Activated CD8-positive, alpha-beta T cell treated with anti-CD3 and anti-CD28 coated beads, Interleukin-2, amount 10 ng/mL, durations not matched to agents 7 days and 5 days (primary cell): ENCODE measurements at places on chromosomes 7 and 10. TPM values are rescaled to one million over a fixed set of nuclear protein-coding genes. Genes with fewer than 3 reads are reported as not detected.

LIPM gene
- not detected for total RNA-seq

HOXA5 gene
- total RNA-seq, result not detected

MOGAT3 gene
- total RNA-seq, result not detected

GPR15LG gene
- not detected for total RNA-seq

PDE6C gene
- total RNA-seq, result not detected

AGR3 gene
- total RNA-seq, result not detected

GNAT3 gene
- total RNA-seq, result not detected

DNA sequence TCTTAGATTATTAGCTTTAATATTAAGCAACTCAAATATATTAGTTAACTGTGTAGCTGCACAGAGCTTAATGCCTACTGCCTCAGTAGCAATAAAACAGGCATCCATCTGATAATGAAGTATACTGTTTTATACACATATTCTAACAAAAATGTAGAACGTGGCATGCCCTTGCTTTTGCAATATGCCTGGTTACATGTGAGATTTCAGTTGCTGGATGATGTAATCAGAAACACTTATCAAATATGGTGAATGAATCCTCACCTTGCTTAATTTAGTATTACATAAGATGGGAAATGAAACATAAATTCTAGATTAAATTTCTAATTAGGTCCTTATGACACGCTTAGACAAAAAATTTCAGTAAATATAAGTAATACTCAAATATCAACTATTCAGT, 8.0 kb downstream of the DNAJC1 start:
- peaks cover 4% of the 10 kb centered on the region for H3K36me3 ChIP-seq
- DNase-seq, result no peak
- no peak overlapping the region for H3K27ac ChIP-seq
- H3K4me1 ChIP-seq, result peaks cover 7% of the 10 kb centered on the region

DNA sequence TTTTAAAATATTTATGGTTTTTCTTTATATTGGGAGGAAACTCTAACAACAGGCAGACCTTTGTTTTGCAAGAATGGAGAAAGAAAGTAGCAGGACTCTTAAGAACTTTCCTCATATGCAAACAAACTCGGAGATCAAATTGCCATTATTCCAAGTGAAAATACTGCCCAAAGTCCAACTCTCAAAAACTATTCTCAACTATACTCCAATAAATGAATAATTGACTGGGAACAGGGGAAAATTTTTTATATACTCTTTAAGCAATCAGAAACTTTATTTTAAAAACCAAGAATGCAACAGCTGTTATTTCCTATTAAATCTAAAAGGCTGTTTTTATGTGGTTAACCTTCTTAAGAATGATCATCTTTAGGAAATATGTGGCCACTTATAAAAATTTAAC, 101.9 kb downstream of the COL28A1 start:
- H3K36me3 ChIP-seq, result no peaks in the 10 kb centered on the region
- H3K27ac ChIP-seq, result no peak overlapping the region
- H3K27me3 ChIP-seq, result peaks cover 7% of the 10 kb centered on the region
- no peak for DNase-seq
- no peak overlapping the region for H3K4me3 ChIP-seq
- H3K4me1 ChIP-seq, result no peaks in the 10 kb centered on the region

- H3K27ac ChIP-seq, result no peak overlapping the region
- no peaks in the 10 kb centered on the region for H3K4me1 ChIP-seq
- no peaks in the 10 kb centered on the region for H3K36me3 ChIP-seq
- DNase-seq, result no peak
- H3K4me3 ChIP-seq, result no peak overlapping the region
Observed at GRCh38 chr7:159032322-159032721, 112.3 kb downstream of the VIPR2 start.

DNA sequence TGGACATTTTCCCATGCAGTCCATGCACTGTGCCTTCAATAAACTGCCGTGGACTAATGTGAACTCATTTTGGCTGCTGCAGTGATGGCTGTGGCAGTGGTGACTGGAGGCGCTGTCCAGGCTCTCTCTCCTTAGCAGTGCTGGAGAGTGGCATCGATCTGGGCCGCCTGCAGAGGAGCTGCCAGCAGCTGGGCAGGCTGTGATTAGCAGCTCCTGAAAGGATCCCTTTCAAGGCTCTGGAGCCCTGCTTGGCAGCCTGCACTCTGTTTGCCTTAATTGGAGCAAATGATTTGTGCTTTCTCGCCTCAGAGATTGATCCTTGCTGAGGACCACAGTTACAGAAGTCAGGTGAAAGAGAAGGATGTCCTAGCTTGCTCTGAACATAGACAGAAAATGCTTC, 130.1 kb upstream of the VWC2 start:
- no peaks in the 10 kb centered on the region for H3K27me3 ChIP-seq
- no peaks in the 10 kb centered on the region for H3K4me1 ChIP-seq
- H3K4me3 ChIP-seq, result no peak overlapping the region
- H3K36me3 ChIP-seq, result no peaks in the 10 kb centered on the region
- no peak for DNase-seq

DNA sequence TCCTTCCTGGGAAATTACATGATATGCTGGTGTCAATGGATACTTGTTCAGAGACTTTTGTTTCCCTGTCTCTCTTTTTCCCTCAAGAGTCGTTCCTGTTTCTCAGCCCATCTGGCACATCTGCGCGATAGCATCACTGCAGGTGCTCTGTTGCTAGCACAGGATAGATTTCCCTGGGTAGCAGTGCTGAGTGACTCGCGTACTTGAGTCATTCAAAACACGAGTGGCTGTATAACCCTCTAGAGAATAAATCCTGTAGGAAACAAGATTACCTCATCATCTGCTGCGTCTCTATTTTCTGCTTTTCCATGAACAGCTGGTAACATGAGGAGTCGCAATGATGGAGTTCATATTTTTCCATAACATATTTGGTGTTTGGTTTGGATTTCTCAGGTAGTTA, 452.0 kb upstream of the FZD8 start:
- no peak for DNase-seq
- H3K4me1 ChIP-seq, result no peaks in the 10 kb centered on the region
- H3K4me3 ChIP-seq, result no peak overlapping the region
- no peak overlapping the region for H3K27ac ChIP-seq
- H3K36me3 ChIP-seq, result no peaks in the 10 kb centered on the region

- H3K27me3 ChIP-seq, result peaks cover 24% of the 10 kb centered on the region
- no peak for DNase-seq
- H3K27ac ChIP-seq, result no peak overlapping the region
- H3K4me1 ChIP-seq, result no peaks in the 10 kb centered on the region
Observed at GRCh38 chr7:106193661-106194060, 81.5 kb upstream of the SYPL1 start.

GRCh38 chr7:139186146-139186545, 44.9 kb upstream of the UBN2 start:
- H3K27ac ChIP-seq, result no peak overlapping the region
- no peaks in the 10 kb centered on the region for H3K27me3 ChIP-seq
- H3K36me3 ChIP-seq, result peaks cover 2% of the 10 kb centered on the region
- H3K4me1 ChIP-seq, result peaks cover 8% of the 10 kb centered on the region

- H3K36me3 ChIP-seq, result peaks cover 6% of the 10 kb centered on the region
- peaks cover 25% of the 10 kb centered on the region for H3K4me1 ChIP-seq
- no peak overlapping the region for H3K4me3 ChIP-seq
Observed at GRCh38 chr7:140898786-140899536, 25.8 kb downstream of the BRAF start.

DNA sequence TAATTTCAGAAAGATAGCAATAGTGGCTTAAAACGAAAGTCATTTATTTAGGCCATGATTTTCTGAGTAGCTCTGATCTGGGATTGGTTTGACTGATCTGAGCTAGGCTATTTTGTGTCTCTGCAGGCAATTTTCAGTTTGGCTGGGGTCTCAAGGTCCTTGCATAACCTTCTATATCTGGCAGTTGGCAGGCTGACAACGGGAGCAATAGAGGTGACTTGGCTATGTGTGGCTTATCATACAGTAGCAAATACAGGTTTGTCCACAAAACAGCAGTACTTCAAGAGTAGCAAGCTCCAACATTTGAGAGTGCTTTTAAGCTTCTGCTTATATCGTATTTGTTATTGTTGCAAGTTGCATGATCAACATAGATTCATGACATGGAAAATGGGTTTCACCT, 1167.3 kb upstream of the CELF2 start:
- no peak overlapping the region for H3K4me3 ChIP-seq
- no peak for DNase-seq
- no peaks in the 10 kb centered on the region for H3K4me1 ChIP-seq
- no peak overlapping the region for H3K27ac ChIP-seq
- H3K27me3 ChIP-seq, result no peaks in the 10 kb centered on the region

GRCh38 chr10:17241611-17242333, 13.7 kb downstream of the VIM start:
- no peak overlapping the region for H3K4me3 ChIP-seq
- no peaks in the 10 kb centered on the region for H3K27me3 ChIP-seq

GRCh38 chr10:4522296-4523000, 303.6 kb upstream of the AKR1E2 start:
- no peaks in the 10 kb centered on the region for H3K36me3 ChIP-seq
- H3K4me3 ChIP-seq, result no peak overlapping the region
- H3K27me3 ChIP-seq, result peaks cover 22% of the 10 kb centered on the region
- no peak for DNase-seq
- H3K27ac ChIP-seq, result no peak overlapping the region
- no peaks in the 10 kb centered on the region for H3K4me1 ChIP-seq

DNA sequence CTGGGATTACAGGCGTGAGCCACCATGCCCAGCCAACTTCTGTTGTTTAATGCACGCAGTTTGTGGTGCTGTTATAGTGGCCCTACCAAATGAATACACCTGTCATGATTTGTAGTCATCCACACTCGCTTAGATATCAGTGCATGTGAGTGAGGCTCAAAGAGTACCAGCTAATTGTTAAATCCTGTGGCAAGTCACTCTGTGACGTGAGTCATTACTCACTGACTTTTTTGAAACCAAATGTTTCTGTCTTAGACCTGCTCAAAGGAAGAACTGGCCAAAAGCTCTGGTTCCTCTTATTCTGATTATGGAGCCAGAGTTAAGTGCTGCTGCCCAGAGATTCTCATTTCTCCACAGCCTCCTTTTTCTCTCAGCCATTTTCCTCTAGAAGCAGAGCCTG, 109.4 kb downstream of the PRKAG2 start:
- peaks cover 36% of the 10 kb centered on the region for H3K36me3 ChIP-seq
- H3K4me3 ChIP-seq, result no peak overlapping the region
- H3K4me1 ChIP-seq, result peaks cover 66% of the 10 kb centered on the region
- peak overlapping the region; percentile 99 for H3K27ac ChIP-seq

- no peaks in the 10 kb centered on the region for H3K27me3 ChIP-seq
- H3K27ac ChIP-seq, result peak overlapping the region; percentile 52
- H3K4me3 ChIP-seq, result no peak overlapping the region
- H3K36me3 ChIP-seq, result peaks cover 37% of the 10 kb centered on the region
Observed at GRCh38 chr7:100681491-100682227, 8.1 kb downstream of the GNB2 start.

GRCh38 chr7:128044064-128044463, 12.8 kb upstream of the LRRC4 start:
- no peaks in the 10 kb centered on the region for H3K27me3 ChIP-seq
- H3K4me1 ChIP-seq, result peaks cover 17% of the 10 kb centered on the region
- peaks cover 3% of the 10 kb centered on the region for H3K36me3 ChIP-seq
- H3K27ac ChIP-seq, result no peak overlapping the region

- no peaks in the 10 kb centered on the region for H3K27me3 ChIP-seq
- no peak overlapping the region for H3K4me3 ChIP-seq
- no peak overlapping the region for H3K27ac ChIP-seq
Observed at GRCh38 chr7:81457852-81458522, 311.9 kb downstream of the HGF start.

- H3K27ac ChIP-seq, result peak overlapping the region; percentile 79
- H3K4me1 ChIP-seq, result peaks cover 43% of the 10 kb centered on the region
- H3K27me3 ChIP-seq, result no peaks in the 10 kb centered on the region
- peaks cover 61% of the 10 kb centered on the region for H3K36me3 ChIP-seq
Observed at GRCh38 chr7:99562832-99563231, 4.4 kb downstream of the ZNF655 start.

DNA sequence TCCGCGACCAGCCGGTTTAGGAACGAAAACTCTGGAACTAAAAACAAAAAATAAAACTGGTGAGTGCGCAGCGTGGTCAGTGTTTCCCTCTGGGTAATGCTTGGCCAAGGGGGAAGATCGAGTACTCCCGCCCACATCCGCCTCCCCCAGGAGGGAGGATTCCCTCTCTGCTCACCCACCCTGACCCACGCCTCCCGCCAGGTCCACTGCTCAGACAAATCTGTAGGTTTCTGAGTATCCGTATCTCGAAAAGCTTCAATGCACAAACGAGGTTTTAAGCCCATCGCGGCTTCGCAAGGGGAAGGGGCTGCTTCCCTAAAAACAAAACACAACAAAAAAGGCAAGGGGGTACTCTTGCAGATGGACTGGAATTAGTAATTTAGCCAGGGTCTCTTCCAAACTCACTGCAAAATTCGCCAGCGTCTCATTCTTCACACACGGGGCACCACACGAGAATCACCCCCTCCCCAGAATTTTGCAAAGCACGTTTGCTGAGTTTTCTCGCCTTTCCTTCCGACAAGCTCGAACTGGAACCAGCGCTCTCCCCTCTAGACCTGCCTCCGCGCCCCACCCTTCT, 75.2 kb downstream of the INSIG1 start:
- DNase-seq, result no peak
- H3K27ac ChIP-seq, result peak overlapping the region; percentile 8
- H3K4me3 ChIP-seq, result peak overlapping the region; percentile 40
- H3K27me3 ChIP-seq, result peaks cover 72% of the 10 kb centered on the region
- H3K4me1 ChIP-seq, result peaks cover 35% of the 10 kb centered on the region

DNA sequence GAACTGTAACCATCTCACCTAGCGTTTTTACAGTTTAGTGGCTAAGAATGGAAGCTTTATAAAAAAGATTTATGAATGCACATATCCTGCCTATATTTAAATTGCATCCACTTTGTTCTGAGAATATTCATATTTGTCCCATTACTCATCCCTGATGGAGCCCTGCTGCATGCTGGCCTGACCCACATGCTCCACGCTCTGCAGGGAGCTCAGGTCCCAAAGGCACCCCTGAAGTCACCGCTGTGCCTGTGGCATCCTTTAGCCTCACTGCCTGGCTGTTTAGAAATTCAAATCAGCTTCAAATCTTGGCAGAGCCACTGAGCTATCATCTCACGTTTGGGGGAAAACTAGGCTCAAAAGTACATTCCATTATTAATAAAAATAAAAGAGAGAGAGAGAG, 24.4 kb downstream of the C10orf90 start:
- no peaks in the 10 kb centered on the region for H3K27me3 ChIP-seq
- H3K4me3 ChIP-seq, result no peak overlapping the region
- no peaks in the 10 kb centered on the region for H3K36me3 ChIP-seq
- H3K4me1 ChIP-seq, result no peaks in the 10 kb centered on the region
- no peak overlapping the region for H3K27ac ChIP-seq
